Activated naive CD8-positive, alpha-beta T cell treated with anti-CD3 and anti-CD28 coated beads for 36 hours (primary cell): ENCODE measurements at places on chromosomes 3 and 15. TPM values are rescaled to one million over a fixed set of nuclear protein-coding genes. Genes with fewer than 3 reads are reported as not detected.

Gene ITIH4
- total RNA-seq = 4.8 TPM

Gene BFSP2
- total RNA-seq = not detected

Gene C3orf70
- 0.06 TPM for total RNA-seq

Gene DOCK3
- total RNA-seq = 2.1 TPM

Gene GPD1L
- total RNA-seq = 14.4 TPM

Gene CPA3
- total RNA-seq = not detected

Gene FEZF2
- total RNA-seq = not detected

Gene NPRL2
- total RNA-seq = 43.8 TPM

Gene SLC28A2
- total RNA-seq = not detected

Gene SEMA5B
- total RNA-seq = not detected

Gene UROC1
- not detected for total RNA-seq

Gene MYEF2
- total RNA-seq = 22.2 TPM

Gene CLDN11
- total RNA-seq = not detected

Gene OR5K3
- total RNA-seq = not detected

Gene RAB6B
- 0.08 TPM for total RNA-seq

Gene RLBP1
- total RNA-seq = not detected

Gene ITIH1
- not detected for total RNA-seq
